ENCODE measurements at places on chromosomes 1 and 21.

DNA sequence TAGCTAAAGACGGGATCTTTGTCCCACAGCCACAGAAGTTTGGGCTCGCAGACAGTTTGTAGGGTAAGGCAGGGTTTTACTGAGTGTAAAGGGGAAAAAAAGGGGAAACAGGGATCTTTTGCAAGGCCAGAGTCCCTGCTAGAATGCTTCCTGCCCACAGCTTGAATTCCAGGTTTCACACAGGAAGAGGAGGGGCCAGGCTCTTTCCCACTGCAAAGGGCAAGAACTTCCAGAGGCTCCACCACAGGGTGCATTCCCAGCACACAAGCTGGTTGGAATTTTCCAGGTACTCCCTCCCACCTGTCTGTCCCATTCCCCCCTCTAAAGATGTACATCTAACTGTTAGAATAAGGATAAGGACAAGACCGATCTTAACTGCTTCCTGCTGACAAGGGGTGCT lies 1126.9 kb downstream of the KCNT2 start:
- no peak for DNase-seq

DNA sequence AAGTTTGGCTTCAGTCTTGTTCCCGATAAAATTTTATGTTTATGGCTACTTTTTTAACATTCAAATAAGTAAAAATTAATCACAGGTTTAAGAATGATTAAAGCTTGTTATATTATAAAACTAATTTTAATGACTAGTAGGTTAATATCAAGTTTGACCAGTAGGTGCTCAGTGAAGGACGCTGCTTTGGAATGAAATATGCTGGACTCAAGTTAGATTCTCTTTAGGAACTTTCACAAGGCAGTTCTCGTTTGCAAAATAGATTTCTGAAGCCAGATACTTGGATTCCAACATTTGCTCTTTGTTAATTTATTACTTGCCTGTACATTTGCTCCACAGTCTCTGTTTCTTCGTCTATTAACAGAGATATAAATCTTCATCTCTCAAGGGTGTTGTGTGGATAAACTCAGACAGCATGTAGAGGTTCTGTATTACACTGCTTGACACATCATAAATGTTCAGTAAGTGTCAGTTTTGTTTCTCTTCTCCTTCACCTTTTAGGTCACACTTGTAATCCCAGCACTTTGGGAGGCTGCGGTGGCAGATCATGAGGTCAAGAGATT lies 432.8 kb upstream of the CHRM3 start:
- DNase-seq, result no peak

- DNase-seq, result no peak
These were observed 3.8 kb downstream of the DR1 start for GRCh38 chr1:93349231-93350135.

DNA sequence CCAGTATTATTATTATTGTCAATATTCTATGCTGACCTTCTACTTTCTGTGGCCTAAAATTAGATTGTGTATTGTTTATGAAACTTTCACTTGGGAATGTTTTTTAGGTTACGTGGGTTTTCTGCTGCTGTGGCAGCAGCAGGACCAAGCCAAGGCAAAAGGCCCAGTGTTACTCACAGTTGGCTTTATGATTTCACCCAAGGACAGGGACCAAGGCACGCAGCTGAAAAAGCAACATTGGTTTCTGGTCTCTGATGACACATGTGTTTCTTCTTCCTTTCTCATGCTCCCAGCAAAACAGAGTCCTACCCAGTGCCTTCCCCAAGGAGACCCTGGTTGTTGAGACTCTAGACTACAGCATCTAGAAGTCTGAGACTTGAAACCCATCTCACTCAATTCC lies 413.7 kb downstream of the SETD4 start:
- no peak for DNase-seq

Measured in cortex of kidney (tissue), 1 donor.